ENCODE measurements at places on chromosomes 11 and 22. TPM values are rescaled to one million over a fixed set of nuclear protein-coding genes. Genes with fewer than 3 reads are reported as not detected.

Gene FCHSD2
- 22.1 TPM for total RNA-seq

Gene L3MBTL2
- 16.1 TPM for total RNA-seq

DNA sequence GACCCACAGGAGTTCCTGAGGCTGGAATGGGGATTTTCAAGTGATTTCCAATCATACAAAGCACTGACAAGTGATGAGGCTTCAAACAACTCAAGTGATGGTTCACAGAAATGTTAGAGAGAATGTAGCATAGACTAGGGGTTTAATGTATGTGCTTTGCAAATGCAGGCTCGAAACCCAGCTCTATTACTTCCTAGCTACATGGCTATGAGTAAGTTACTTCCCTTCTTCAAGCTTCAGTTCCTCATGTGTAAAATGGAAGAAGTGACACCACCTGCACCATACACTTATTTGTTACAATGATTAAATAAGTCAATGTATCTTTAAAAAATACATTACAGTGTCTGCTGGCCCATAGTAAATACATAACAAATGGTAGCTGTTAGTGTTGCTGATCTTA lies 139.8 kb downstream of the CCDC81 start:
- DNase-seq: no peak

- DNase-seq: no peak
Measured at GRCh38 chr11:65611028-65611757, 2.8 kb downstream of the MAP3K11 start.

GRCh38 chr22:43848366-43849171 lies 13.7 kb downstream of the SULT4A1 start:
- no peak for DNase-seq

DNA sequence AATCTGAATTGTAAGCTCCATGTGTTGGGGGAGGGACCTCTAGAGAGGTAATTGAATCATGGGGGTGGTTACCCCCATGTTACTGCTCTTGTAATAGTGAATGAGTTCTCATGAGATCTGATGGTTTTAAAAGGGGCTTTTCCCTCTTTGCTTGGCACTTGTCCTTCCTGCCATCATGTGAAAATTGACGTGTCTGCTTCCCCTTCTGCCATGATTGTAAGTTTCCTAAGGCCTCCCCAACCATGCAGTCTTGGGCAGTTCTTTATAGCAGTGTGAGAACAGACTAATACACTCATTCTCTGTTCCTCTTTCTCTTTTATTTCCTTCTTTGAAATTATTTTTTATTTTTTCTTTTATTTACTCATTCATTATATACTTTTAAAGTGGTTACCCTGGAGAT lies 239.4 kb downstream of the CSNK2A3 start:
- no peak for DNase-seq

- no peak for DNase-seq
Measured at GRCh38 chr11:44967930-44968496, 17.3 kb upstream of the TP53I11 start.

DNA sequence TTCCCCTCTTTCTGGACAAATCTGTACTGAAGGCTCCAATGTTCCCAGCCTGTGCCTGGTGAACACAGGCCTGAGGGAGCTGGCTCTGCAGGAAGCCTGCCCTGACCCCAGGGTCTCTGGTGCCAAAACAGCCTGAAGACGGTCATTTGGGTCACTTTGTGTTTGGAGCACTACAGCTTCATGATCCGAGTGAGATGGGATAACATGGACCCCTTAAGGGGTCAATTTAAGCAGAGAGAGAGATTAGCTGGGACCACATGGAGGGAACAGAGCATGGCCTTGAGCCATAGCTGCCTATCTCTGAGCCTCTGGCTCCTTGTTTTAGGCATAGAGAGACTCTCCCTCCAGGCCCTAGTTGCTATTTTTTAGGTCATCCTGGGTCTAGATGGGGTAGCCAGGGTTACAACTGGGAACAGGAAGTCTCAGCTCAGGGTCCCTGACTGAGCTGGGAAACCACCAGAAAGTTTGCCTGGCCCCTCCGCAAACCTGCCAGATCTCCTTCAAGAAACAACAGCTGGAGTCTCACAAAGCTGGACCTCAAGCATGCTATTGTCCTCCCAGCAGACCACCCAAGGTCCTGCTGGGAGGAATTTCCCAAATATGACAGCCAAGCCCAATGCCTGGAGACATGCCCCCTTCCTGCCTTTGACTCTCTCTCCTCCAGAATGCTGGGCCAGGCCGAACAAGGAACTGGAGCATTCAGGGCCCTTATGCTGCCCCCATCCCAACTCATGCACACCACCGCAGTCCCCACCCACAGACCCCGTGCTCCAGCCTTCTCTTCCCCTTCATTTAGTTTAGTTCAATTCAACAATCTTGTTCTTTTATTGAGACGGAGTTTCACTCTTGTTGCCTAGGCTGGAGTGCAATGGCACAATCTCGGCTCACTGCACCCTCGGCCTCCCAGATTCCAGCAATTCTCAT lies 4.0 kb downstream of the SLCO2B1 start:
- no peak for DNase-seq

GRCh38 chr11:93694109-93694508 lies 32.6 kb downstream of the CEP295 start:
- DNase-seq: no peak

DNA sequence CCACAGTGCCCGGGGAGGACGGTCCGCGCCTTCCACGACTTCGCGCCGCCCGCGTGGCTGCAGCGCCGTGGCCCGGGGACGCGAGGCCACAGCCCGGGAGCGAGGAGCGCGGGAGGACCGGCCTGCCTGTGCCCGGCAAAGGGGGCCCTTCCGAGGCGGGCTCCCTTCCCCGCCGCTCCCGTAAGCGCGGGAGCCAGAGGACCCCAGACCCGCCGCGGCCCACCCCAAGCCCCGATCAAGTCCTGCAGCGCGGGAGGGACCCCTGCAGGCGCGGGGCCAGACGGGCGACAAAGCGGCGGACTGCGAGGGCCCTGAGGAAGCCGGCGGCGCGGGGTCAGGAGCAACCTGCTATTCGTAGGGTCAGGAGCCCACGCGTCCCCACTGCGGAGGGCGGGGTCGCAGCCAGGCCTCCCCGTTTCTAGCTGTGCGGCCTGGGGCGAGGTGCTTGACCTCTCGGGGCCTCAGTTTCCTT lies 110.3 kb downstream of the WNT7B start:
- no peak for DNase-seq

GRCh38 chr11:44306052-44306917 lies 3.7 kb downstream of the ALX4 start:
- no peak for DNase-seq

DNA sequence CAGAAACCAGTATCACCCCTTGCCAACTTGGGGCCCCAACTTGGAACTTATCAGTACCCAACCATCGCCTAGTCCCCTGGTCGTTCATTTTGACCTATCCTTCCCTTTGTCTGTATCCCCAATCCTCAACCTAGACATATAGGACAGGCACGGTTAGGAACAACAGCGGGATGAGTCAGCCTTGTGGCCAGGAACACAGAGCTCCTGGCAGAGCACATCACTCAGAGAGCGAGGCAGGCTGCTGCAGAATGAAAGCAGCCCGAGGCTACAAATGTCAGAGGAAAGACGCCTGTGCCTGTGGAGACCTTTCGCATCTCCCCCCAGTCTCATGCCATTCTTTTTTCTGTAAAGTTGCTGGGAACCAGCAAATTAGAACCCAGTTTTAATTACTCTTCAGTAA lies 14.6 kb downstream of the DKK3 start:
- DNase-seq: no peak
